ENCODE measurements at places on chromosomes 2 and 18.

DNA sequence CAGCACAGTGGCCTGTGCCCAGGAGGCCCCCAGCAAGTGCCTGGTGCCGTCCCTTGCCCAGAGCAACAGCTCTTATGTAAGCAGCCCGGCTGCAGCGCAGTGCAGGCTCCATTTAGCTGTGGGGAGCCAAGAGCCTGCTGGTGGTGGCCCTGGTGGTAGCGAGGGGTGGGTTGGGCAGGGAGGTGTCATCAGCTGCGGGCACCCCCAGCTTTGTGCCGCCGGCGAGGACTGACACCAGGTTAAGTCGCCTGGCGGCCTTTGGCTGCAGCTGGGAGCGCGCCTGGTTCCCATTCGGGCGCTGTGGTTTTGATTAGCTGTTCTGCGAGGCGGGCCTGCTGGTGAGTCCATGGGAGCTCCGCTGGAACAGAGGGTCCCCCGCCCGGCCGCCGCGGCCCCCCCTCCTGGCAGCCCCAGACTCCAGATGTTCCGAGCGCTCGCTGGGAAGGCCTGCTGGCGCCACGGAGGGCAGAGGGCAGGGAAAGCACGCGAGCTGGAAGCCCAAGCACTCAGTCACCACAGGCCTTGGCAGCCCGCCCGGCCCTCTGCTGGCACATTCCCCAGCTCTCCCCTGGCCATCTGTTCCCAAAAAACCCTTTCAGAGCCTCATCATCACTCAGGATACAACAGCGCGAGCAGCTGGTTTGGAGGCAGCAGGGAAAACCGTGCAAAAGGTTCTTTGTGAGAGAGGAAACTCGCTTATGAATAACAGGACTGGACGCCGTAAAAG lies 18.4 kb downstream of the ATOH8 start:
- DNase-seq: peak; percentile 100

GRCh38 chr18:70126832-70127231 lies 78.7 kb downstream of the RTTN start:
- DNase-seq: no peak

DNA sequence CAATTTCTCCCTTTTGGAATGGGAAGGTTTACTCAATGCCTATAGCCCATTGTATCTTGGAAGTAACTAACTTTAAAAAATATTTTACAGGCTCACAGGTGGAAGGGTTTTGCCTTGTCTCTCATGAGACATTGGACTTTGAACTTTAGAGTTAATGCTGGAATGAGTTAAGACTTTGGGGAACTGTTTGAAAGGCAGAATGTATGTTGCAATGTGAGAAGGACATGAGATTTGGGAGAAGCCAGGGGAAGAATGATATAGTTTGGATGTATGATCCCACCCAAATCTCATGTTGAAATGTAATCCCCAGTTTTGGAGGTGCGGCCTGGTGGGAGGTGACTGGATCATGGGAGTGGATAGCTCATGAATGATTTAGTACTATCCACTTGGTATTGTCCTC lies 17.5 kb upstream of the TBC1D8 start:
- no peak for DNase-seq

- no peak for DNase-seq
These were observed 22.1 kb upstream of the LONRF2 start for GRCh38 chr2:100344433-100344832.

DNA sequence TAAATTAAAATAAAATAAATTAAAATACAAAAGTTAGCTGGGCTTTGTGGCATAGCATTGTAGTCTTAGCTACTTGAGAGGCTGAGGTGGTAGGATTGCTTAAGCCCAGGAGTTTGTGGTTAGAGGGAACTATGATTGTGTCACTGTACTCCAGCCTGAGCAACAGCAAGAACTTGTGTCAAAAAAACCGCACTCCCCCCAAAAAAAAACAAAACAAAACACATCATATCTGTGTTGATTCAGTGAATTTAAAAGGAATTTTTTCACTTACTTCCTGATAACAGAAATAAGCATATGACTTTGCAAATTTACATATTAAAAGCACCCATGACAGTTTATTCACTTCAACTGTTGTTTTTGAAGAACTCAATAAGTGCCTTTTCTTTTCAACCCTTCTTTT lies 68.1 kb upstream of the PELI1 start:
- DNase-seq: no peak

- peak; percentile 99 for DNase-seq
These were observed 48.5 kb downstream of the SMAD7 start for GRCh38 chr18:48902023-48902855.

DNA sequence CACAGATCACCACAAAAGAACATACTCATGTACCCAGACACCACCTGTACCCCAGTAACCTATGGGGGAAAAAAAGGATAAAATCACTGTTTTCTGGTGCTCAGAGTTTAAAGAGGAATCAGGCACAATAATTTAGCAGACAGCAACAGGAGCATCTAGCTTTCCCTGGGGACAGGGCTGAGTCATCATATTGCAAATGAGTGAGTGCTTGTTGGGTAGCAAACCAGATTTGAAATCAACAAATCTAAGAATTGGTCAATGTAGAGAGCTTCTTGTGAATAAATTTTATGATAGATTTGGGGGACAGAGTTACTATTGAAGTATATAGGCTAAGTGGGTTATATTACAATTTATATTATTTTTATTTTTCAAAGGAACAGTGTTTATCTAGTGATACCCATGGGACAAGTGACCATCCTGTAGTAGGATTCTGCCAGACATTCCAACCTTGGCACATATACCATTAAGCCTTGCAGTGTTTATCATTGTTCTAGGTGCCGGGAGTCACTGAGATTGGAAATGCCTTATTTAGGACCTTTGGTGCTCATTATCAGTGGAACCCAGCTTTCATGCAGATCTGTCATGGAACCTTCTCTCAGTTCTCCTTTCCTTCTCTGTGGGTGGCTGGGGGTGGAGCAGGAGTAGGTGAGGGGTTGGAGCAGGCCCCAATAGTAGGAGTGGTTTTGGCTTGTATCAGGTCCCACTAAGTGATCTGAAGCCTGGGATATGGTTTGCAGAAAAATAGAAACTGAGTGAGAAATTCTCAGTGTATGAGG lies 117.2 kb downstream of the CERS6 start:
- DNase-seq: no peak

GRCh38 chr2:140067661-140068060 lies 1287.5 kb upstream of the NXPH2 start:
- DNase-seq: no peak

DNA sequence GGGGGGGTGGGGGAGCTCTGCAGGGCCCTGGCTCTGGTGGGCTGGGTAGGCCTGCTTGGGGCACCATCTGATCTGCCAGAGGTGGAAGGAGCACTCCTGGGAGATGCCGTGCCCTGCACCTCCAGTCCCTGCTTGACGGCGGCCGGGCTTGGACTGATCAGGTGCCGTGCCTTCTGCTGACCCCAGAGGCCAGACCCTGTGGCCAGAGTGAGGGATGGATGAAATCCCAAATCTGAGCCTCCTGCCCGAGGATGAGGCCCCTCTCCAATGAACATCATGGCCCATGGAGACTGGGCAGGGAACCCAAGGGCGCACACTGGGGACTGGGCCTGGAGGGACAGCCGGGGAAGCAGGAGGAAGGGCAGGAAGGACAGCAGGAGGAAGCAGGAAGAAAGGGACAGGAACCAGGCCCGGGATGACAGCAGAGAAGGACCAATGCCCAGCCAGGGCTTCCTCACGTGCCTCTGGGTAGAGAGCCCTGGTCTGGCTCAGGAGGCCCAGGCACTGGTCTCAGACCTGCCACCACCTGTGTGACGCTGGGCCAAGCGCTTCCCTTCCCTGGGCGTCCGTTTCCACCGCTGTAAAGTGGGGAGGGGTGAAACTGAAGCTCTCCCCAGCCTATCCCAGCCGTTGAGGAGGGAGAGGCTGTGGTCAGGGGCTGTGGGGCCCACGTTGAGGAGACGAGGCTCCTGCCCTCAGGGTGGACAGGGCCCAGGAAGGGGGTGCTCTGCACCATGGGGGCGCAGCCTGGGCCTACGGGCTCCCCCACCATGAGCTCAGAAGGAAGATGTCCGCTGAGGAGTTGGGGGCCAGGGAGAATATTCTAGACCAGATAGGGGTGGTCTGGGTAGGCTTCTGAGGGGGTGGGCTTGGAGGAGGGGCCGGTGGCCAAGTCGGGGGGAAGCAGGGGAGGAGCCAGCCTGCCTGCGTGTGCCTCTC lies 1.0 kb upstream of the GPR35 start:
- DNase-seq: peak; percentile 47

- no peak for DNase-seq
These were observed 529.7 kb upstream of the CDH7 start for GRCh38 chr18:65221115-65221514.

DNA sequence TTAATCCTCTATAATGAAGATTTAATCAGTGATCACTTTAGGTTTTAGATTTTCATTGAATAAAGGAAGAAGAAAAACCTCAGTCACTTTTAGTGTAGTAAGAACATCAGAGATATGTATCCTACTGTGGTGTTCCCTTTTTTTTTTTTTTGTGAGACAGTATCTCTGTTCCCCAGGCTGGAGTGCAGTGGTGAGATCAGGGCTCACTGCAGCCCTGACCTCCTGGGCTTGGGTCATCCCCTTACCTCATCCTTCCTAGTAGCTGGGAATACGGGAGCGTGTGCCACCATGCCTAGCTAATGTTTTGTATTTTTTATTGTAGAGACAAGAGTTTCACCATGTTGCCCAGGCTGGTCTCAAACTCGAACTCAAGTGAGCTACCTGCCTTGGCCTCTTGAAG lies 5.1 kb downstream of the SLC39A10 start:
- DNase-seq: no peak

GRCh38 chr18:61755555-61755954 lies 137.3 kb downstream of the RNF152 start:
- DNase-seq: no peak

- DNase-seq: peak; percentile 44
These were observed at the start of gene PROM2 for GRCh38 chr2:95274291-95275150. PROM2 (plus strand) TSS chr2:95274449; CDS start chr2:95274586, 137 bp downstream.

GRCh38 chr18:57220480-57220879 lies 73.6 kb downstream of the BOD1L2 start:
- no peak for DNase-seq

DNA sequence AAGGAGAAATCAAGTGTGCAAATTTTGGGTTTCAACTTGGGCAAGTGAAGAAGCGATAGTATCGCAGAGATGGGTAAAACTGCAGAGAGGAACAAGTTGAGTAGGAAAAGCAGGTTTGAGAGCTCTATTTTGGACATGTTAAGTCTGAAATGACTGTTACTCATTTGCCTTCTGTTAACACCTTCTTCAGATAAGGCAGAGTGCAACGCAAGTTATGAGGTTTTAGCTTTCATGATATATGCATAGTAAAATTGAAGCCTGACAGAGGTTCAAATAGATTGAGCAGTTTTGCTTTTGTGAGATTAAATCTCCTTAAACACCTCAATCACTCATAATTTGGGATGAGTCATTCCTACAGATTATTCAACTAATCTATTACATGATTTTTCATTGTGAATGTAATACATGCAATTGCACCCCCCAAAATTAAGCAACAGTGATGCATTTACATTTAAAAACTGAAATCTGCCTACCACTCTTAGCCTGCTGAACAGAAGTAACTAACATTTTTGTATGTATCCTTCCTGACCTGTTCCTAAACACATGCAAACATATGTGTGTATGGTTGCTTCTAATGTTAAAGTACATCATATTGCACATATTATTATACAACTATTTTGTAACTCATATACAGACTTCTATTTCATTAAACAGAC lies 575.4 kb downstream of the ARHGAP15 start:
- DNase-seq: no peak

DNA sequence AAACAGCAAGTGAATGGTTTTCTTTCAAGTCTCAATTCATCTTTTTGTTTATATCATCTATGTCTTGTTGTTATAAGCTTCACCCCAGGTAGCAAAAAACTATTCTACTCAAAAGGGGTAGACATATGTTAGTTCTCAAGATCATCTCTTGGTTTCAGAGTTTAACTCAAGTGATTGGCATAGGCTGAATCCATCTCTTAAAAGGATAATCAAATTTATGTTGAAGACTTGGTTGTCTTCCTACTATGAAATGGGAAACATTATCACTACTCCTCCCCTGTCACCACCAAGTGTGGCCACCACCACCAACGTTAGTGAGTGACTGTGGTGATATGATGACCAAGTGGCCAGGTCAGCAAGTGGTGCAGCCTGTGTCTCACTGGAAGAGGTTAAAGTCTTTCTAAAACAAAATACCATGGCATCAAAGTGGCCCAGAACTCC lies 1.5 kb downstream of the IL1B start:
- no peak for DNase-seq

- peak; percentile 85 for DNase-seq
These were observed 631.5 kb downstream of the NYAP2 start for GRCh38 chr2:226030788-226031646.

GRCh38 chr2:152098496-152099366 lies at the start of gene CACNB4:
CACNB4 (minus strand) TSS chr2:152099044.
- peak; percentile 49 for DNase-seq

DNA sequence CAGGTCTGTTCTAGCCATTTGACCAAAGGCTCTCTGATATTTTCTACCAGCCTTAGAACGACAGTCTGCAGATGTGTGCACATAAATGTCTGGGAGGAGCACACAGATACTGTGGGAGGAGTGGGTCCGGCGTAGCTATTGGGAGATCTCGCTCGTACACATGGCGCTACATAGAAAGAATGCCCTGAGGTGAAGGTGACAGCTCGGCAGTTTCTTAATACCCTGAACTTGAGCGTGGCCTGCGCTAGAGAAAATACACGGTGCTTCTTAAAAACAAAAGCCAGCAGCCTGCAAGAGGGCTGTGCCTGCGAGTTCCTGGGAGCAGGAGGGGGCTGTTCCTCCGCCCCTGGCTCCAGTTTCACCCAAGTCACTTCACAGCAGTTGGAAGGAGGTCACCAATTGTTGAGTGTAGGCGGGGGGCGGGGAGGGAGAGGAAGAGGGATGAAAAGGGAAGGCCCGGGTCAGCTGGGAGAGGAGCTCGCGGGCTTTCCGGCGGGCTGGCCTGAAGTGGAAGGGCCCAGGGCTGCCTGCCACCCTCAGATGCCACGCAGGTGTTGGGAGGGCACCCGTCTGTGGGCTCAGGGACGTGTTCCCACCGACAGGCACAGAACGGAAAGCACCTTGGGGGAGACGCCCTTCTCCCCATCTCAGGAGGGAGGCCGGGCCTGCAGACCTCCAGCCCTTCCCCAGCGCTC lies 124.7 kb upstream of the ZNF516 start:
- DNase-seq: peak; percentile 81

- no peak for DNase-seq
These were observed 9.2 kb downstream of the USP37 start for GRCh38 chr2:218558986-218559385.

- peak; percentile 71 for DNase-seq
These were observed 41.0 kb downstream of the LPIN2 start for GRCh38 chr18:2971741-2972552.

Data from right cardiac atrium (tissue), 5 donors.